ENCODE measurements at places on chromosomes 7 and 10.

DNA sequence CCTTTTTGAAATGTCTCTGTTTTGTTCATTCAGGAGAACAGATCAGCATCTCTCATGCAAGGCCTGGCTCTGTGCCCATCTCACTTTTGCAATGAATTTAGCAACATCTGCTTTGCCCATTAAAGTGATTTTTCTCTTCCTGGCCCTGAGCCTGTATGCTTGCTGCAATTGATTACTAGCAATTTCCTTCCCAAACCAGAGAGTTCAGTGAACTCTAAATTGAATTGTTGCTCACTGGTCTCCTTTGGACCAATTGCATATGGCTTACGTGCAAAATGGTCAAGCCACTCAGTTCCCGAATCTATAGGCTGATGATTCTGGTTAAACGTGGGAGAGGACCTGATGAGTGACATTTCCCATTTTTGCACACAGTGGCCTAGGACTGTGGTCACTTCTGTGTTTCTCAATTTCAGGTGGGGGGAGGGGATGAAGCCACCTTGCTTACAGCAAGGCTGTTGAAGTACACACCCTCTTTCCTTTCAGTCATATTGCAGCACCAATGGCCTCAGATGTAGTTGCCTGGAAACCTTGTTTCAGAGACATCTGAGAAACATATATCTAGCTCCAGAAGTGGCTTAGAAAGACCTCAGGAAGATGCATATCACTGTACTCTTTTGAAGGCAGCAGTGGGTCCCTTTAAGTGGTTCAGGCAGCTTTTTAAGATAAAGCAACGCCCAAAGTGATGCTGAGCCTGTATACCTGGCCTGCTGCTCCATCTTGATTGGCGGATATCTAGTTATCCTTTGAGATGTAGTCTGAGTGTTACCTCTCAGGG, 201.4 kb downstream of the PTEN start:
- DNase-seq, result no peak

GRCh38 chr7:156031679-156032478, 219.6 kb upstream of the SHH start:
- no peak for DNase-seq

DNA sequence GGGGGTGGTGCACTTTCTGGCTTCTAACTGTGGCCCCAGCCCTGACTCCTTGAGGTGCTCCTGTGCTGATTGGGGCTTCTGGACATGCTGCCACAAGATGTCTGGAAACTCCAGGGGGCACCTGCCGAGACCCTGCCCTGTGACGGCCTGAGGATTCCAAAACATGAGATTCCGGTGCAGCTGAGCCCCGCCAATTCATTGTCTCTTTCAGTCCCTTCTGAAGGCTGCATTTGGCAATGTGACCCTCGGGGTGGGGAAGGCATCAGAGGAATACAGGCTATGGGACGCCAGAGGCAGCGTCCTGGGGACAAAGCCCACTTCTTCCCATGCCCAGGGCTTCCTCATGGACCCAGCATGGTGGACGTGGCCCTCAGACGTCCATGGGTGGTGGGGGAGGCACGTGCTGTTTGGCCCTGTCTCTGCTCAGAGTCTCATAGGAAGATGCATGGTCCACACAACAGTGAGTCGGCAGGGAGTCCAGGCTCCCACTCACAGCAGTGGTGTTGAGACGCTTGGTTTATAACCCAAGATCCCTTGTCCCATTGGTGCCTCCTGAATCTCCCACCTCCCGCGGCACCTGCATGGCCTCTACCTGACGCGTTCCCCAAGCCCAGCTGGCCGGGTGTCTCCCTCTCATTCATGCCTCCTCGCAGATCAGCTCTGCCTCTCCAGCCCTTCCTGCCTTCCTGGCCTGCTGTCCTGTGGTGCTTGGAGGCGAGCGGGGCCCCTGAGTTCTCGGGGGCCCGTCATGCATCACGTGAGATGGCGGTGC, 129.9 kb downstream of the WDR37 start:
- DNase-seq, result no peak

GRCh38 chr10:132862485-132863420, 76.8 kb upstream of the NKX6-2 start:
- DNase-seq, result no peak

GRCh38 chr7:38452681-38453108, 178.5 kb downstream of the AMPH start:
- DNase-seq, result no peak

GRCh38 chr7:32427769-32428291, 62.4 kb downstream of the LSM5 start:
- no peak for DNase-seq

- DNase-seq, result no peak
Measured at GRCh38 chr10:94402843-94403379, 570 bp downstream of the TBC1D12 start.

- DNase-seq, result no peak
Measured at GRCh38 chr10:75353183-75353582, 48.4 kb downstream of the ZNF503 start.

GRCh38 chr10:44911081-44911540, at the start of gene TMEM72:
TMEM72 (plus strand) TSS chr10:44911337; CDS start chr10:44911513, 176 bp downstream.
- DNase-seq, result no peak

GRCh38 chr7:101901661-101902491, 84.5 kb downstream of the CUX1 start:
- no peak for DNase-seq

DNA sequence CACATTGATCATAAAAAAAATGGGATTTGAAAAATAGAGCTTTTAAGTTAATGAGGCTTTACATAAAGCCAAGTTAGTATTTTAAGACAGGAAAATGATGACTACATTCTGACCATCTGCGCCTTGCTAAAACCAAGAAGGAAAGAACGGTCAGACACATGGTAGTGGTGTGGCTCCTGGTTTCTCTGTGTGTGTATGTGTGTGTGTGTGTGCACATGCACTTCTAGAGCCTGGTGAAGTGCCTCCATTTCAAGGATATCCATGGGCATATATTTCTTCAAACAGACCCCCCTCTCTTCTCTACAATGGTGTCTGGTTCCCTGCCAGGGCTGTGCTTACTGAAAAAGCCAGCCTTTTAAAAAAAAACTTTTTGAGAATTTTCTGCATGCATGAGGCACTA, 80.9 kb downstream of the FRMPD2 start:
- DNase-seq, result no peak

DNA sequence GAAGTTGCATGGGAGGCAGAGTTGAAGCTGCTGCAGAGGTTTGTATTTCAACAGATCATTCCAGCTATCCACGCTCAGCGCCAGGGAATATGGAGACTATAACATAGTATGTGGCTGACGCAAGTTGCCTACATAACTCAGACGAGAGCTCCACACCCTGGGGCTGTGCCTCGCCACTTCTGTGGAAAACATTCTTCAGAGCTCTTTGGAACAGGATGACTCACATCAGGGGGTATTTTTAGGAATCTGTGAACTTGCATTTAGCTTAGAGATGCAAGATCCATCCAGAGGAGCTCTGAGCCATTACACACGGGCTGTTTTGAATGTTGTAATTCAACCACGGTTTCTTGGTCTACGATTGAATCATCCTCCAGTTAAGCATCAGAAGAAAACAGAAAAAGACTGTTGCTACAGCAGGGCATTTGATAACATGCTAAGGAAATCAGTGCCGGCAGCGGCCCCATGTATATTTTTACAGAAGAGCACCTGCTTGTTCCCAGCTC, 481.5 kb upstream of the AKR1E2 start:
- no peak for DNase-seq

DNA sequence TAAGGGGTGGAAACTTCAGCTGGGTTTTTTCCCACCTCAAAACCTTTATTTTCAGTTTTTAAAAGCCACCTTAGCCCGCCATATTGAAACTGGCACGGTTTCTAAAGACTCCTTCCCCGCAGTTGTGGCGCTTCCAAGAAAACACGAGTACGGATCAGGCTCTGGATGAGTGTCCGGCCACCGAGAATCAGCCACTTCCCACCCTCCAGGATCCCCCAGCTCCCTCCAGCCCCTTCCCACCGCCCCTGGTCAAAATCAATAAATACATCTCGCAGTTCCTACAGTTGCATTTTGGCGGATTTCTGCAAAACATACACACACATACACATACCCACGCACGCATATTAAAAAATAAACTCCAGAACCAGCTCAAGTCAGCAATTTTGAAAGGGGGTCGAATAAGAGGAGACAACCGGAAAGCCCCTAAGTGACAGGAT, 1.1 kb downstream of the SFMBT2 start:
- no peak for DNase-seq

DNA sequence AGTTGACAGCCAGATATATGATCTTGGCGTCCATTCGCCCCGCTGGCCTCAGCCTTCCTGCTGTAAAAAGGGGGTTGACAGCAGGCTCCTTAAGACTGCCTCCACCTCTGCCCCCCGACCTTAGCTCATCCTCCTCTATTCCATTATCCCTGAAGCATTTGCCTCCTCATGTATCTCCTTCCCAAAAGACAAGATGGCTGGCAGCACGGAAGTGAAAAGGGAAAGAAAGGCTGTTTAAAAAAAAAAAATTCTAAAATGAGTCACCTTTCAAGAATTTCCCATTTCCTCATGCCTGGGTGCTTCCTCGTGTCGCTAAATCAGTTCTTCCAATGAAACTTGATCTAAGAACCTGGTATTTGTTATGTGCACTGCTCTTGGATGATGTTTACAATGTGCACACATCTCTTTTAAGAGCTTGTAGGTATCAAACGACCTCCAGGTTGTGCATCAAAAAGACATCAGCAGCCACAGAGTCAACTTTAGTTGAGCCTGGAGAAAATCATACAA, 1.7 kb downstream of the SCRN1 start:
- DNase-seq, result no peak

- DNase-seq, result peak; percentile 70
Measured at GRCh38 chr10:5813341-5814109, at the start of gene GDI2. GDI2 (minus strand) TSS chr10:5813434; CDS start chr10:5813258, 176 bp downstream.

GRCh38 chr7:131527456-131527855, 29.0 kb downstream of the PODXL start:
- DNase-seq, result no peak

- DNase-seq, result no peak
Measured at GRCh38 chr10:51368943-51369342, 294.7 kb downstream of the PRKG1 start.

DNA sequence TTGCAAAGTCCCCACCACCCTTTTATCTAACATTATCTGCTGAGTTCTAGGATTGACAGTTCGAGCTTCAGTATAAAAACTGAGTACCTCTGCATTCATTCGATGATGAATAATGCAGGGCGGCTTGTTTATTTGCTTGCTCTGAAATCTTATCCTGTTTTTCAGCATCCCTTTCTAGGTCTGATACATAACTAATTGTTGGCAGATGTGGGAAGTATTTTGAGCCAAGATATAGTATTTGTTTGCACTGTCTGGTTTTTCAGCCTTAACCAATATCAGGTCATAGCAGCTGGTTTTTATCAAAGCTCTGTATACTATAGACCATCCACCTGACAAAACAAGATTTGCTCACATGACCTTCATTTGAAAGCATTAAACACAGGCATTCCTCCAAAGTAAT, 161.4 kb downstream of the TFEC start:
- no peak for DNase-seq

DNA sequence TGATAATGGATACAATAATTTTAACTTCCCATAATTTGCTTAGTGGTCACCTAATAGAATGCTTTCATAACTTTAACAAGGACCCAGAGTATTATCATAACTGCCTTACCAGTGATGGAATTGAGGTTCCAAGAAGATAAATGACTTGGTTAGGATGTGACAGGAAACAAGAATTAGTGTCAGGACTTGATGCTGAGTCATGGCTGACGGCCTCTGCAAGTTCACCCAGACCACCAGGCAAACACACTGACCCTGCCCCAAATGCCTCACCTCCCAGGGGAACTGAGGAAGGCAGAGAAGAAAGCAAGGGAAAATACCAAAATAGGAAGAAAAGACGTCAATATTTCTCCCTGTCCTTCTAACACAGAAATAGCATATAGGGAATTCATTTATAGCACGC, 636.3 kb downstream of the PARD3 start:
- DNase-seq, result no peak

DNA sequence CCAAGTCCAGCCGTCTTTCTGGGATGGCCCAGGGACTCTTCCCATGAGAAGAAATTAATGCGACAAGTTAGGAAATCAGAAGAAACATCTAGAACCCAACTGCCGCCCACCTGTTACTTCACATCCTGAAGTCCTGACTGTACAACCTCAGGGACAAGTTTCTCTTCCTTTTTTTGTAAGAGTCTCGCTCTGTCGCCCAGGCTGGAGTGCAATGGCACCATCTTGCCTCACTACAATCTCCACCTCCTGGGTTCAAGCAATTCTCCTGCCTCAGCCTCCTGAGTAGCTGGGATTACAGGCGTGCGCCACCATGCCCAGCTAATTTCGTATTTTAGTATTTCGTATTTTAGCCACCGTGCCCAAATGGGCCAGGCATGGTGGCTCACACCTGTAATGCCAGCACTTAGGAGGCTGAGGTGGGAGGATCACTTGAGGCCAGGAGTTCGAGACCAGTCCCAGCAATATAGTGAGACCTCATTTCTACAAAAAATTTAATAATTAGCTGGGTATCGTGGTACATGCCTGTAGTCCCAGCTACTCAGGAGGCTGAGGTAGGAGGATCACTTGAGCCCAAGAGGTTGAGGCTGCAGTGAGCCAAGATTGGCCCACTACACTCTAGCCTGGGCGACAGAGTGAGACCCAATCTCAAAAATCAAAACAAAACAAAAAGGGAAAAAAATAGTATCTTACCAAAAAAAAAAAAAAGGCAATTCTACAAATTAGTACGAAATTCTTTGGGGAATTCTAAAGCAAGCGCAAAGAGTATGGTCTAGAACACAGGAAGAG, 20.8 kb downstream of the LAT2 start:
- no peak for DNase-seq

GRCh38 chr7:11751807-11752389, 80.1 kb downstream of the THSD7A start:
- no peak for DNase-seq

- no peak for DNase-seq
Measured at GRCh38 chr7:40587419-40587818, 452.6 kb downstream of the SUGCT start.

Measured in NCI-H187 treated with DMSO at 0.1 percent for 48 hours (cell line).